Common myeloid progenitor, CD34-positive (primary cell): ENCODE measurements at places on chromosomes 1 and 21.

- peaks cover 40% of the 10 kb centered on the region for H3K27me3 ChIP-seq
- H3K4me1 ChIP-seq: no peaks in the 10 kb centered on the region
Measured at GRCh38 chr1:22350171-22350923, 101.3 kb upstream of the ZBTB40 start.

- H3K36me3 ChIP-seq: no peaks in the 10 kb centered on the region
- H3K4me1 ChIP-seq: peaks cover 14% of the 10 kb centered on the region
- DNase-seq: no peak
- H3K27ac ChIP-seq: no peak overlapping the region
Measured at GRCh38 chr1:94983171-94983739, 56.3 kb upstream of the CNN3 start.

DNA sequence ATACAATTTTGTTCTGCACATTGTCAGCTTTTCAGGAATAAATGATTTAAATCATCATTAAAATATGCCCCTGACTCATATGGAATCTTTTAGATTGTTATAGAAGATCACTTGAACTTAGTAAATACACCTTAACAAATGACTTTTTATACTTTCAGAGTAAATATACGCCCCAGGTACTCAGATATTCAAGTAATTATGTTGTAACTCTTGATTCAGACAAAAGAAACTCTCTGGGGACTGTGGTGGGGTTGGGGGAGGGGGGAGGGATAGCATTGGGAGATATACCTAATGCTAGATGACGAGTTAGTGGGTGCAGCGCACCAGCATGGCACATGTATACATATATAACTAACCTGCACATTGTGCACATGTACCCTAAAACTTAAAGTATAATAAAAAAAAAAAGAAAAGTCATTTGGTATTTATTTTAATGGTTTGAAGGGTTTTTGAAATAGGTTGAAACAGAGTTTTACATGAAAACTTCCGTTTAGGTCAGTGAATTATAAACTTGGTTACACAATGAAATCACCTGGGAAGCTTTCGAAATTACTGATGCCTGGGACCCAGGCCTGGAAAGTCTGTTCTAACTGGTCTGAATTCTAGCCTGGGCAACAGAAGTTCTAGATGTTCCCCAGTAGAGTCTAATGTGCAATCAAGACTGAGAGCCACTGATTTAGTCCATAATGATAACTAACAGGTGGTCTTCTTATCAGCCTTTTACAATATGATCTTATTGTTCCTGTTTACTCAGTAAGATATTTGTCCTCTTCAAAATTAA lies 320.5 kb upstream of the NR5A2 start:
- no peaks in the 10 kb centered on the region for H3K27me3 ChIP-seq
- no peak overlapping the region for H3K27ac ChIP-seq
- no peak overlapping the region for H3K4me3 ChIP-seq
- no peaks in the 10 kb centered on the region for H3K4me1 ChIP-seq
- no peak for DNase-seq

- DNase-seq: peak; percentile 26
- peaks cover 26% of the 10 kb centered on the region for H3K36me3 ChIP-seq
- no peak overlapping the region for H3K4me3 ChIP-seq
- no peaks in the 10 kb centered on the region for H3K4me1 ChIP-seq
Measured at GRCh38 chr1:160550572-160551034, 27.5 kb upstream of the SLAMF6 start.

DNA sequence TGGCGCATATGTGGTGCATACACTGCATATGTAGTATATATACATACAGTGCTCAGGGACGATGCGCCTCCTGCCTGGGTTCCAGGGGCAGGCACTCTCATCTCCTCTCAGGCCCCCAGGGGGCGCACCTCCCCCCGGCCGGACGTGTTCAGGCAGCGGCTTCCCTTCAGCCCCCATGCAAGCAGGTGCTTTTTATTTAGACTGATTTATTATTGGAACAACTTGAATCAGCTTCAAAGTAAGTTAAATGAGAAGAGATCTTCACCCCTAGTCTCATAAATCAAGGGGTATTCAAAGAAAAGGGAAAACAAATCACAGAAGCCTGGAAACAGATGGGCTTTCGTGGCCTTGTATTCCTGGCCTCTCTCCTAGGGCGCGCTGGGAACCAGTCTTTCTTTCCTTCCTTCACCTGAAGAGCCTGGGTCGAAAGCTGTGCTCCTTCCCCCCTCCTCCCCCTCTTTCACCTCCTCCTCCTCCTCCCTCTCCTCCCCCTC lies 64.6 kb downstream of the UBIAD1 start:
- DNase-seq: peak; percentile 76
- H3K4me3 ChIP-seq: no peak overlapping the region
- H3K36me3 ChIP-seq: no peaks in the 10 kb centered on the region
- H3K27me3 ChIP-seq: no peaks in the 10 kb centered on the region

- H3K27me3 ChIP-seq: no peaks in the 10 kb centered on the region
- no peak overlapping the region for H3K4me3 ChIP-seq
- no peak for DNase-seq
- H3K27ac ChIP-seq: no peak overlapping the region
- H3K36me3 ChIP-seq: peaks cover 47% of the 10 kb centered on the region
- H3K4me1 ChIP-seq: no peaks in the 10 kb centered on the region
Measured at GRCh38 chr1:228490120-228491078, 3.2 kb downstream of the RNF187 start.

GRCh38 chr1:230827081-230827681 lies 41.1 kb downstream of the C1orf198 start:
- no peak for DNase-seq
- H3K27me3 ChIP-seq: peaks cover 8% of the 10 kb centered on the region
- no peaks in the 10 kb centered on the region for H3K4me1 ChIP-seq
- H3K4me3 ChIP-seq: no peak overlapping the region
- H3K27ac ChIP-seq: no peak overlapping the region
- H3K36me3 ChIP-seq: no peaks in the 10 kb centered on the region

GRCh38 chr1:219518168-219518906 lies 94.6 kb downstream of the ZC3H11B start:
- H3K27ac ChIP-seq: no peak overlapping the region
- H3K36me3 ChIP-seq: no peaks in the 10 kb centered on the region
- no peaks in the 10 kb centered on the region for H3K4me1 ChIP-seq

- no peak overlapping the region for H3K4me3 ChIP-seq
- H3K4me1 ChIP-seq: no peaks in the 10 kb centered on the region
- peak; percentile 66 for DNase-seq
- H3K27me3 ChIP-seq: no peaks in the 10 kb centered on the region
- H3K27ac ChIP-seq: no peak overlapping the region
- H3K36me3 ChIP-seq: no peaks in the 10 kb centered on the region
Measured at GRCh38 chr1:157505481-157506272, 46.6 kb downstream of the FCRL5 start.

- H3K4me1 ChIP-seq: no peaks in the 10 kb centered on the region
- H3K27ac ChIP-seq: no peak overlapping the region
- DNase-seq: no peak
- H3K4me3 ChIP-seq: no peak overlapping the region
Measured at GRCh38 chr1:65243491-65243890, 65.9 kb upstream of the DNAJC6 start.

- no peak overlapping the region for H3K27ac ChIP-seq
- peak; percentile 7 for DNase-seq
Measured at GRCh38 chr21:31293986-31294385, 50.1 kb downstream of the TIAM1 start.

- H3K4me3 ChIP-seq: no peak overlapping the region
- no peak overlapping the region for H3K27ac ChIP-seq
- peak; percentile 37 for DNase-seq
Measured at GRCh38 chr1:12113433-12114339, 50.6 kb downstream of the TNFRSF8 start.

- H3K27me3 ChIP-seq: no peaks in the 10 kb centered on the region
- no peaks in the 10 kb centered on the region for H3K36me3 ChIP-seq
- no peak overlapping the region for H3K4me3 ChIP-seq
- H3K27ac ChIP-seq: no peak overlapping the region
Measured at GRCh38 chr21:33940881-33941245, 25.3 kb upstream of the ATP5PO start.
